AG08395 (cell line): ENCODE measurements at places on chromosomes 7 and 10.

DNA sequence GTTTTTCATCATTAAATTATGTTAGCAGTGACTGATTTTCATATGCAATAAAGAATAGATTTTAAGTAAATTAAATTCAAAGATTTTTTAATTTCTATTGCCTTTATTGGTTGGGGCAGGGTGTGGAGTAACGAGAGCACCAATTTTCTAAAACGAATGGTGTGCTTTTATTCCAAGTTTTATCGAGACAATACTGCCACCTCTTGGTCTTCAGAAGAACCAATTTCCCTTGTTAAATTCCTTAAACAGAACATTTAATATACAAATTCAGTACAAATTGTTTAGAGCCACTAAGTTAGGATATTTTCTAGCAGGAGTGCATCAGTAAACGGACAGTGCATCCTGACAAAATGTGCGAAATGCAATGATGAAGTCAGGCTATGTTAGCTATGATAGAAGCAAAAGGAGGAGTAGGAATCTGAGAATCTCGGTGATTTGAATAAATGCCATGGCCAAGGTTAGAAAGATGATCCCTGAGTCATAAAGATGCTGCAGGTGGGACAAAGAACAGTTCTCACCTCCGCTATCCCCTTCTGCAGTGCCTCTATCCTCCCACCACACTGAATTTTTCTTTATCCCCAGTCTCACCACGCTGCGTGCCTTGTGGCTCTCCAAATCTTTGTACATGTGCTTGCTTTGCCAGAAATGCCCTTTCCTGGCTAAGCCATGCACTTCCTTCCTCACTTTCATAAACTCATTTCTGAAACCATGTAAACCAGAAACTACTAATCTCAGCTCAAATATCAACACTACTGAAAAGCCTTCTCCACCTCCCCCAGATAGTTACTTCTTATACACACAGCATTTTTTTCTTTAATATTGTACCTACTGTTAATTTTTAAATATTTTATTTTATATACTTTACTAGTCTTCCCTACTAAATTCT is 31.9 kb upstream of the AGBL3 start:
- peak; percentile 20 for DNase-seq

DNA sequence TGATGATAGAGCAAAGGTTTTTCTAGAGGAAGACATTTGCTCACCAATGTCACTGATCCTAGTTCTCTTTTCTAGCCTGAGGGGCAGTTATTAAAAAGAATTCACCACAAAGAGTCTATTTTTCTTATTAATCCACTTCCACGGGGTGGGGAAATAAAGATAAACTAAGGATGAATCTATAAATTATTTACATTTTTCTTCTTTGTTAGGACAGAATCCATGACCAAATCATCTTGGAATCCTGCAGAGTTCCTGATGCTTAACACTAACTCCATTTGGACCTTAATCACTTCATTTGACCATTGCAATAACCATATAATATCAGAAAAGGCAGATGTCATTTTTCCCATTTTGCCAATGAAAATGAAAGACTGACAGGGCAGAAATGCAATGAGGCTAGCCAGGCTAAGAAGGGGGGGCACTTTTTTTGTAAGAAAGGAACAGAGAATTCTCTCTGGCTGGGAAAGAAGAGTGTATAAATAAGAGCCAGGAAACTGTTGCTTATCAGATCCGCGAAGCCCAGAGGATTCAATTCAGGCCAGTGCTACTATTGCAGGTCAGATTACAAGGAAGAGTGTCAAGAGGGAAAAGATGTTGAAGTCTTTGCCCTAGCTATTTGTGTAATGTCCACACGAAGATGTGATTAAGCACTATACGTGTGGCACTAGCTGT is 433.2 kb downstream of the TNS3 start:
- DNase-seq, result no peak

DNA sequence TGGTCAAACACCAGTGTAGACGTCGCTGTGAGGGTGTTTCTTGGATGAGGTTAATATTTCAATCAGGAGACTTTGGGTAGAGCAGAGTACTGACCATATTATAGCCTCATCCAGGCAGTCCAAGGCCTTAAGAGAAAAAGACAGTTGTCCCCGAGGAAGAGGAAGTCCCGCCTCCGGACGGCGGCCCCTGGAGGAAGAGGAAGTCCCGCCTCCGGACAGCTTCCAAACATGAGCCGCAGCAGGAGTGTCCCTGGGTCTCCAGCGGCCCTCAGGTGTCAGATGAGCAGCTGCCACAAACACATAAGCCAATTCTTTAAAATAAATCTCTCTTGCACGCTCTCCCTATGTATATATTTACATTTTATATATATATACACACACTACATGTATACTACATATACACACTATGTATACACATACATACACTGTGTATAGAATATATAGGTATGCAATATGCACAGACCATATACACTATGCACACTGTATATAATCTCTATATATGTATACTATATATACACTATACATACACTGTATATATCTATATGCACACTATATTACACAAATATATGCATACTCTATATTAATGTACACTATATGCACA is 37.5 kb downstream of the PWWP2B start:
- no peak for DNase-seq

DNA sequence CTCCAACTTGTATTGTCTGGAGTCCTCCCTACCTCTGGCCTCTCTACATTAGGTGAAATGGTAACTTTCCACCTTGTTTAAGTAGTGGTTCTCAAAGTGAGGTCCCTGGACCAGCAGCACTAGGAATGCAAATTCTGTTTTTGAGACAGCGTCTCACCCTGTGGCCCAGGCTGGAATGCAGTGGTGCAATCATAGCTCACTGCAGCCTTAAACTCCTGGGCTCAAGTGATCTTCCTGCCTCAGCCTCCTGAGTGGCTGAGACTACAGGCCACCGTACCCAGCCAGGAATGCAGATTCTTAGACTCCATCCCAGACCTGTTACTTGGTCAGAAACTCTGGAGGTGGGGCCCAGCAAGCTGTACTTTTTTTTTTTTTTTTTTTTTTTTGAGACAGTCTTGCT is 6.8 kb upstream of the TBL2 start:
- no peak for DNase-seq

DNA sequence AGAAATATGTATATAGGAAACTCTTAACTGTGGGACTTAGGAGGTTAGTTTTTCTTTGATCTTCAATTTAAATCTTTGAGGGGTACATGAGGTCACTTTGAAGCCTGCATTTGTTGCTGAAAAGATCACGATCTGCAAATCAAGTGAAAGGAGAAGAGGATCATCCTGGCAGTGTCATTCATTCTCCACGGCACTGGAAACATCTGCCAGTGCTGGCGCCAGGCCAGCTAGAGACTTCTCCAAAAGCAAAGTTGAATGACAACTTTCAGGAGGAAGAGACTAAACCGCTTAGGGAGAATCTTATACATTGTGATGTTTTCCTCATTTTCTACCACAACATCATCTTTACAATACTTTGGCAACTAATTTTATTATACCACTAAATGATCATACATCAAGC is 42.5 kb downstream of the MRC1 start:
- no peak for DNase-seq

DNA sequence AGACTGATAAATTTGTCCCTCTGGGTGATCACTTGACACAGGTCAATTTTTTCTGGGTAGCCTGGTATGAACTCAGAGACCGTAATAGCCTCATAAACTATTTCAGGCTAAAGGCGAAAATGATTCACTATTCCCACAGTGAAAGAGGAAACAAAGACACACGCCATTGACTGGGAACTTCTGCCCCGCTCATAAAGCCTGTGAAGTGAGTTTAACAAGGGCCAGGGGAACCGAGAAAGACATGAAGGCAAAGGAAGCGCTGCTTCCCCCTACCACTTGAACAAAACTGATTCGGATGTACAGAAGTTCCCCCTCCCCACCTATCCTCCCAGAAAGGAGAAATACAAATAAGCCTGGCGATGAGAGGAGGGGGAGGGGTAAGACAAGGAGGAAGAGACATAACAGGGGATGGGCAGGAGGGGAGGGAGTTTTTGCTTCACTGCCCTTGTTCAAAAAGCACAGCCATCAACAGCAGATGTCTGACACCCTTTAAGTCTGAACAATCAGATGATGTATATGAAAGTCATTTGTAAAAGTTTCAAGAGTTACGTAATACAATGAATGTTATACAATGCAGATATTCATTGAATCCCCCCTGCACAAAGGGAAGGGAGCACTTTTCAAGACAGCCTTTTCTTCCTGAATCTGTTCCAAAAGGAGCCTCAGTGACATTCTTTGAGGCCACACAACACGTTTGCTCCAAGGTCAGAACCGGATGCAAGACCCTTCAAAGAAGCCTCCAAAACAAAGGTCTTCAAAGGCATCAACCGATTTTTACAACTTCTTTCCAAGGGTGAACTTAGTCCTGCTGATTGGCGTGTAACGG is 734 bp downstream of the ABCB4 start:
- peak; percentile 67 for DNase-seq

GRCh38 chr7:45456747-45457524 is 117.2 kb upstream of the ADCY1 start:
- DNase-seq, result peak; percentile 87

DNA sequence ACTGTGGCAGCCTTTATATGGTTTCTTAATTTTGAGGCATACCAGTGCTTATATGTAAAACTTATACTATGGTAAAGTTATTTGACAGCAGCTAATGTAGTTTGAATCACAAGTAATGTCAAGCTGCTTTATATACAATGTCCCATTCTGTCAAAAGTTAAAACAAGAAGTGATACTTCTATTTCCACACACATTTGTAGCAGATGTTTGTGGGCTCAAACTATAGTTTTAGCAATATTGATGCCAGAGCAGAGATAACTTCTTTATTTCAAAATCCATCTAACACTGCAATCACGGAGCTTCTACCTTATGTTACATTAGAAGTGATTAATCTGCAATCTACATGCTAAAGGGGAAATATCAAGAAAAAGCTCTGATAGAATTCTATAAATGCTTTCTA is 149.6 kb downstream of the ADK start:
- no peak for DNase-seq

DNA sequence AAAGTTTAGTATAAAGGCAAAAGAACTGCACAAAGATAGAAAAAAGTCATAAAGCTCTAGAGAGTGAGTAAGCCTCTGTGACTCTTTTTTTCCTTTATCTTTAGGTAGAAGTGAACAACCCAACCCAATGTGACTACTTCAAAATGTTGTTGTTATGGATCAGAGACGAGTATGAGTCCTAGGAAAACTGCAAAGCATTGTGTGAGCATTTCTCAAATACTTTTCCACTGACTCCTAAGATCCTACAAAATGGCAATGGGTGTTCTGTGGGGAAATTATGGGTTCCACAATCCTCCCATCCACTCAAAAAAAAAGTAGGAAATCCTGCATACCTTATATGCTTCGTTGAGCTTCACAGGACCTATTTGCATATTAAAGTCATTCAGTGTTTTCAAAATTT is 177.1 kb downstream of the DGKI start:
- DNase-seq, result peak; percentile 37

DNA sequence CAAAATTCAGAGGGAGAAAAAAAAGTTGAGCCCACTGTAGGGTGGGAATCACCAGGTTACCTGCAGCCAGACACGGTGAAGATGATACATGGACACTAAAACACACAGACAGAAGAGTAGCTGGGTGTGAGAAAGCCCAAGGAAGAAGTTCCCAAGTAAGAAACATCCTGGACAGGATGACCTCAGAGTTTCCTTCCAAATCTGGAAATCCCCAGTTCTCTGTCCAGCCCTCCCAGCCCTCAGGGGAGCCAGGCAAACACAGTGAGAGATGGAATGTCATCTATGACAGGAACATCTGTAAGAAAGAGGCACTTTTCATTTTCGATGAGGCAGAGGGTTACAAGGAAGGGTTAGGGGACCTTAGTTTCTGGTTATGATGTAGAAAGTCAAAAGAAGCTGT is 125.1 kb upstream of the LYZL1 start:
- DNase-seq, result peak; percentile 39

DNA sequence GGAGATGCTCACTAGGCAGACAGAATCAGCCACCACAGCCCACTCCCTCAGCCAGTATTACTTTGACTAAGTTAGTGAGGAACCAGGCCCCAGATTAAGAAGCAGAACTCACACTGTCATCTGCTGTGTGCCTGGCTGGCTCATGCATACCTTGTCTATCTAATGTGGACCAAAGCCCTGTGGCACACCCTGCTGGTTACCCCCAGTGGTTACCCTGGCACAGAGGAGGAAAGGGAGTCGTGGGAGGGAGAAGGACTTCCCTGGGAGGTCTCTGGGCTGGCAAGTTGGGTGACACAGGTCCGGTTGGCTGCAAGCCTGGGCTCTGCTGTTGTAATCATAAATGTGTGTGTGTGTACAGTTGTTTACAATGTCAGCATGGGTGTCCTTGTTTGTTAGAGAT is 7.5 kb upstream of the SH2D4B start:
- peak; percentile 28 for DNase-seq

GRCh38 chr7:91912494-91912893 is 28.2 kb upstream of the AKAP9 start:
- no peak for DNase-seq

DNA sequence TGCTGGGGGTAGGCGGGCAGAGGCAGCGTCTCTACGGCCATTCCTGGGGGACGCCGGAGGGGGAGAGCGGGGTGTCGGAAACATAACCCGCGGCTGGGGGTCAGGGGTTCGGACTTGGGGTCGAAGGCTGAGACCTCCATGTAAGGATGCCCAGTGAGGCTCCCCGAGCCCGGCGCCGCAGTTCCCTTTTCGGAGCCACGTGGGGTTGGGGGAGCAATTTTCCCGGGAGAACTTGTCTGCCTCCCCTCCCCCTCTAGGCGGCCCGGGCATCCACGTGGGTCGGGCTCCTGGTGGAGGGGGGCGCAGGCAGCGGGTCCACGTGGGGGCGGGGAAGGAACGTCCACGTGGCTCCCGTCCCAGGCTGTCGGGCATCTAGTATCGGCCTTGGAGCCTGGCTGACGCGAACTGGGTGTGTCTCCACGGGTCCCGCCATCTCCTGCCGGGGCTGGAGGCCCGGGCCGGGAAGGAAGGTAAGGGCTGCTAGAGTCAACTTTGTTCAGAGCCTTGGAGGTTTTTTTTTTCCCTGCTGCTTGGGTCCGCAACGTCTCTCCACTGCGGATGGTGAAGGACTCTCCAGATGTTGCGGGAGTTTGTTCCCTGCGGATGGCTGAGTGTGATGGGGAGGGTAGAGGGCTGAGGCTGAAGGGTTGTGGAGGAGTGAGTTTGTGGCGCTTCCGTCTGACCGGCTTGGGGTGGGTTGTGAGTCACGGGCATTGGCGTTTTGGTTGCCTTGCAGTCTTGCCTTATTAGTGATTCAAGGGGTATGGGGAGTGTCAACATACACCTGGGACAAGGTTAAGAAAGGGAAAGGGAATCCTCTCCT is 744 bp downstream of the PPRC1 start:
- peak; percentile 77 for DNase-seq

GRCh38 chr10:65769828-65770227 is 1156.0 kb upstream of the LRRTM3 start:
- no peak for DNase-seq

- peak; percentile 8 for DNase-seq
These were observed 175.8 kb upstream of the SORCS1 start for GRCh38 chr10:107340326-107340725.

- DNase-seq, result no peak
These were observed 18.5 kb upstream of the ERLIN1 start for GRCh38 chr10:100204370-100204769.

GRCh38 chr10:57983281-57983791 is 284.4 kb downstream of the IPMK start:
- no peak for DNase-seq

GRCh38 chr10:87534173-87534858 is 29.6 kb downstream of the MINPP1 start:
- no peak for DNase-seq
